CD4-positive, alpha-beta T cell treated with Interleukin-10 for 1 hour (primary cell): ENCODE measurements at places on chromosomes 3 and 15.

DNA sequence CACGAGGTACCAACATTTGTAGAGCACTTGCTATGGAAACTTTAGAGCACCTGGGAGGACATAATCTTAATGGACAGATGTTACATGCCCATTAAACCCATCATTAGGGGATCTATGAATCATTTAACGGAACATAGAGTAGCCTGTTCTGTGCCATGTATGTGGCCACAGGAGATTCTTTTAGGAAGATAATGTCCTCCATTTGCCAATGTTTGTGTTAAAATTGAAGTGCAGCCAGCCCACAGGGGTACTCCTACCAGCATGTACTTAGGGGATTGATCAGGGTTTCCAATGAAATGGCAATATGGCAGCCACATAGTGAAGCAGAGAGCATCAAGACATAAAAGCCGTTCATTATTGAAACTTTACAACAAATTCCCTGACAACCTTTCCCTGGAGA, 70.7 kb downstream of the TNIK start:
- no peak for DNase-seq

DNA sequence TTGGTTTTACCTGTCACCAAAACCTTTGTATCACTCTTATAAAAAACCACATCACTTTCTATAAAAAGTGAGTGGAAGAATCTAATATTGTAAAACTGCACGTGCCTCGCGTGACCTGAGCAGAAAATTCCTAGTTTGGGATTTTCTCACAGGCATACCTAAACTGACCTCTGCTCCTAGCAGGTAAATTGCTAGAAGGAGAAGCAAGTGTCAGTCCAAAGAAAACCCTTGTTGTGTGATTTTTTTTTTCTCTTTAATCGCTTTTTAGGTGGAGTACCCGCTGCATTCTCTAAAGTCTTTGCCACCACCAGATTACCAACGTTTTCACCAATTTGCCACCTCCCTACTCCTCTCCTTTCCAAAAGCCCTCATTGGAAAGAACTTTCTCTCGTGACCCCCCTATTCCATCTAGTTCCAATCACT, 534 bp upstream of the UBE2E1 start:
- no peak for DNase-seq

DNA sequence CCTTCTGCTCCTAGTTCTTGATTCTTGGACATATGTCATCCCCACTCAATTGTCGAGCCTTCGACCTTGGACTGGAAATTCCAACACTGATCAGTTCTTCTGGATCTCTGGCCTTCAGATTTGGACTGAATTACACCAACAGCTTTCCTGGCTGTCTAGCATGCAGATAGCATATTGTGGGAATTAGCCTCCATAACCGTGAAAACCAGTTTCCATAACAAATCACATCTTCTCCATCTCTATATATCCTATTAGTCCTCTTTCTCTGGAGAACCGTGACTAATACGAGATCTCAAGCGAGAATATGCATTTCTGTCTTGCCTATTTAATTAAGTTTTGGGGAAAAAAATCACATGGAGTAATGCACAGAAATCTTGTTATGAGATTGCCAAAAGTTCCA, 8.8 kb upstream of the BCHE start:
- DNase-seq, result no peak

GRCh38 chr15:41990243-41990605, 17.9 kb upstream of the EHD4 start:
- DNase-seq, result no peak

- DNase-seq, result no peak
Observed at GRCh38 chr3:45537970-45538640, 56.4 kb upstream of the LIMD1 start.

- no peak for DNase-seq
Observed at GRCh38 chr3:16205156-16205870, 30.8 kb downstream of the GALNT15 start.
